CD8-positive, alpha-beta memory T cell (primary cell): ENCODE measurements at places on chromosomes 12 and 14.

- no peak for DNase-seq
Measured at GRCh38 chr14:68718023-68718990, 74.6 kb downstream of the ZFP36L1 start.

DNA sequence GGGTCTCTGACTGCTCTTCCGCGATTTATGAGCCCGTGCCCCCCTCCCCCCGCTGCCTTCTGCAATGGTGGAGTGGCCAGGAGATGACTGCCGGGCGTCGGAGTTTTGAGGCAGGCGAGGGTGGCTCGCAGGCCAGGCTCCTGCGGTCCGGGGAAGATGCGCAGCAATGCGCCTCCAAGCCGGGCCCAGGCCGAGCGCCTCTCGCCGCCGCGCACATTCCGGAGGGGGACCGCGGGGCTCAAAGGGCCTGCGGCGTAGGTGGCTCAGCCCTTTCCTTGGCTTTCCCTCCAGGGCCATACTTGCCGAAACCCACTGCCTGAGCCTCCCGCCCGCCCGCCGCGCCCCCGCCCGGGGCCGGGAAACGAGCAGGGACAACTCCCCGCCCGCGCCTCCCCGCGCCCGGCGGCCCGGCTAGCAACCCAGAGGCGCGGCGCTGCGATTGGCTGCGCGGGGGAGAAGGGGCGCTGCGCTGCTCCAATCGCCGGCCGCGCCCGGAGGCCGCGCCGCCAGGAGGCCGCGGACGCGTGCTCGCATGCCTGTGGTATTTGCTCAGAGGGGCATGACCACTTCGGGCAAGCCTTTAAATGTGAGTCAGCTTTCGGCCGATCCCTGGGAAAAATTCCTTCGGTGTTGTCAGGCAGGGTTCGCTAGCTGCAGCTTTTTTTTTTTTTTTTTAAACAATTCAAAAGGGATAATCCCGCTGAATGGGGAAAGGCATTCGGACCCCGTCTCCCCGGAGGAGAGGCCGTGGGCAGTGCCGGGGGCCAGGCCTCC is 157.9 kb upstream of the PARP11 start:
- peak; percentile 62 for DNase-seq

GRCh38 chr14:95711476-95712176 is 2.3 kb downstream of the TCL1A start:
- DNase-seq: no peak

DNA sequence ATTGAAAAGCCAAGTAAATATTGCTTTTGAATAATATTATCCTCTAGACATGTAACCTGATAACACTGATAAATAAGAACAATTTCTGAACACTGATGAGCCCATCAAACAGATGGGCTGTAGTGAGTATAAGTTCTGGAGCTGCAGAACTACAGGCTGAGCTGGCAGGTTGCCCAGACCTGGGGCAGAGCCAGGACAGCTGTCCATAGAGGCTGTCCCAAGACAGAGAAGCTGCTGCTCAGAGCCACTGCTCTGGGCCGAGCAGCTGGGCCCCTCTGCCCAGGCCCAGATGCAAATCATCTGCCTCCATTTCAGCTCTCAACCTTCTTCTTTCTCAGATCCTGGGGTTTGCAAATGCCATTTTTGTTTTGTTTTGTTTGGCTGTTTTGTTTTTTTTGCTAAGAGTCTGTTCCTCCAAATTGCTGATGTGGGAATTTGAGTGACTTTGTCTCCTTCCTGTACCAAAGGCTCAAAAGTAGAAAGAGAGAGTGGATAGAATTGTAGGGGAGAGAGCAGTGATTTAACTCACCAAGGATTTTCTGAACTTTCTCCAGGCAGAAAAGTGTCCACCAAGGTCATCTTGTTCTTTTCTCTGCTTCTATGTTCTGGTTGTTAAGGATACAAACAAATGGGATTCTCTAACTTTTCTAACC is 4.0 kb upstream of the TESPA1 start:
- no peak for DNase-seq

GRCh38 chr14:68669111-68669511 is 123.8 kb downstream of the ZFP36L1 start:
- no peak for DNase-seq

GRCh38 chr12:41932470-41932991 is 212.1 kb downstream of the GXYLT1 start:
- no peak for DNase-seq

DNA sequence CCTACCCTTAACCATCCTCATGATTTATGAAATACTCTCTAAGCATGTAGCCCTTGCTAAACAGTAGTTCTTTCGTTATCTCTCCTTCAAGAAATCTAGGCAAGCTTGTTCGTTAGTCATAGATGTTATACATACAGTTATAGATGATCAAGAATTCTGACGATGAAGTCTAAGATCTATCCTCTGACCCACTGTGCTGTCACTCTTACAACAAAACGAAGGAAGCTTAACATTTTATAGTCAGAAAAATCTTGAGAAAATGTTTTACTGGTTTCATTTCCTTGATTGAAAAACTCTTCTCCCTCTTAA is 68.9 kb downstream of the SPPL3 start:
- no peak for DNase-seq

- DNase-seq: peak; percentile 75
Measured at GRCh38 chr14:99252940-99253868, 18.8 kb downstream of the BCL11B start.
